ENCODE measurements at places on chromosomes 4 and X.

GRCh38 chr4:99403380-99404184, 31.6 kb downstream of the ADH7 start:
- no peak for DNase-seq

- no peak for DNase-seq
These were observed 340.3 kb upstream of the MAD2L1 start for GRCh38 chr4:120406960-120407359.

- no peak for DNase-seq
These were observed 351.2 kb downstream of the ARHGAP24 start for GRCh38 chr4:85826060-85826678.

DNA sequence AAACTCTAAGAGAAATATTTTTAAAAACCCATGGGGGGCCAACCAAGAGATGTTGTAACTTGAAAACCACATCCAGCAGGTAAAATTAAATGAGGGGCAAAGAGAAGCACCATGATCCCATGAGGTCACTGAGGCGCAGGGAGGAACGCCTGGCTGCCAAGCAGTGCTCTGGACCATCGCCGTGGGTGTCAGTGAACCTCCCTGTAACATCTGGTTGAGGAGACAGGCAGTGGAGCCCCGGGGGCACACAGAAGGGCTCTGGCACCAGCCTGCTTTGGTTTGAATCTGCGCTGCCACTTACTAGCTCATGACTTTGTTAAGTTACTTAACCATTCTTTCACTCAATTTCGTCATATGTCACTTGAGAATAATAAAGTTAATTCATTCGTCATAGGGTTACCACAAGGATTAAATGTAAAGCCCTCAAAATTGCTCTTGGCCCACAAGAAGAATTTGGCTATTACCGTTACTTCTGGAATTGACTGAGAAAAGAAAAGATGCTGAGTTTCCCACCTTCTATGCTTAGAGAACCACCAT, 41.6 kb upstream of the SLC25A4 start:
- DNase-seq: no peak

- DNase-seq: no peak
These were observed 531.5 kb downstream of the ANKRD50 start for GRCh38 chr4:124181039-124181438.

- DNase-seq: no peak
These were observed 23.4 kb upstream of the SEC24B start for GRCh38 chr4:109410226-109410625.

DNA sequence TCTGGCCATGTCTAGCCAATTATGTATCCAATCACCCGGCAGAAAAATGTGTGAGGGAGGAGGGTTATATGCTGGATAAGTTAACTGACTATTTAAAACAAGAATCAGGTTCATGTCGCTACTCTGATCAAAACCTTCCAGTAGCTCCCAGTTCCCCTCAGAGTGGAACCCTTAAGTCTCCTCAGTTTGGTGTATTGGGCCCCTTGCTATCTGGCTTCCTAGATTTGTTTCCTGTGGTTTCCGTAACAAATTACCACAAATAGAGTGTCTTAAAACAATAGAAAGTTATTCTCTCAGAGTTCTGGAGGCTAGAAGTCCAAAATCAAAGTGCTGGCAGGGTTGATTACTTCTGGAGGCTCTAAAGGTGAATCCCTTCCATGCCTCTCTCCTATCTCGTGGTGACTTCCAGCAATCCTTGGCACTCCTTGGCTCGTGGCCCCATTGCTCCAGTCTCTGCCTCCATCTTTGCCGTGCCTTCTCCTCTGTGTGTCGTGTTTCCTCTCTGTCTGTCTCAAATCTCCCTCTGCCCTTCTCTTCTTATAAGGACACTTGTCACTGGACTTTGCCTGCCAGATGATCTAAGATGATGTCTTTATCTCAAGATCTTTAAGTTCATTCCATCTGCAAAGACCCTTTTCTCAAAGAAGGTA, 10.5 kb upstream of the ENPP6 start:
- no peak for DNase-seq

GRCh38 chrX:105167233-105167632, 53.3 kb downstream of the TEX13A start:
- no peak for DNase-seq

DNA sequence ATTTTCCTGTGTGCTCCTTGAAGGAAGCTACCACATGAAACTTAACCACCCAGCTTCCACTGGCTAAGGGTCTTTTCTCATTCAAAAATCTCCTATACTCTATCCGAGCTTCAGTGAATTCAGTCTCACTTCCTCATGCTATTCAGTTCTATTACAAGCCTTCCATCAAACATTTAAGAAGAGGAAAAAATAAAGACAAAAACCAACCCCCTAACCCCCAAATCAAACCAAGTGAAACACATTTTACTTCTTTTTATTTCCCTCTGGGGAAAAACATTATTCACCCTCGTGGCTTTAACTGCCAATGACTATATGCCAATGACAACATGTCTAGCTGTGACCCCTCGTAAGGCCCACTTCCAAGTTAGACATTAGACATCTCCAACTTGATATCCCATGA, 16.2 kb upstream of the WDR19 start:
- DNase-seq: no peak

DNA sequence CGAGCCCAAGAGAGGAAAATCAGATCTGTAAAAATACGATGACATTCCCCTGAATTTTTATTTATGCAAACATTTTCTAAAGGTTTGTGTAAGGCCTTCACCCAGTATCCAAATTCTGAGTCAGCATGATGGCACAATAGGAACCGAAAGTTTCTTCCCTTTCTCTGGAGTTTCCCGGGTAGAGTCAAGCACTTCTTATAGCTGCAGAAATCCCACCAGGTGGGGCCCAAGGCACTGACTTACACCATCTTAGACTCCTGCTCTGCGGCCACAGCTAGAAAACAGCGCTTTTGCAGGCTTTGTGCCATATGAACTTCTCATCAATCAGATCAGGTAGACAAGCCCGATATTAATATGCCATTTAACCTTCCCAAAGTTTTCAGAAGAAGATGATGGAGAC, 13.4 kb downstream of the LEF1 start:
- no peak for DNase-seq

- no peak for DNase-seq
These were observed 16.3 kb upstream of the DDX3X start for GRCh38 chrX:41317477-41318208.

- DNase-seq: no peak
These were observed 129.4 kb upstream of the TENM3 start for GRCh38 chr4:182113779-182114178.

GRCh38 chr4:55902677-55903076, 46.1 kb upstream of the CEP135 start:
- no peak for DNase-seq

DNA sequence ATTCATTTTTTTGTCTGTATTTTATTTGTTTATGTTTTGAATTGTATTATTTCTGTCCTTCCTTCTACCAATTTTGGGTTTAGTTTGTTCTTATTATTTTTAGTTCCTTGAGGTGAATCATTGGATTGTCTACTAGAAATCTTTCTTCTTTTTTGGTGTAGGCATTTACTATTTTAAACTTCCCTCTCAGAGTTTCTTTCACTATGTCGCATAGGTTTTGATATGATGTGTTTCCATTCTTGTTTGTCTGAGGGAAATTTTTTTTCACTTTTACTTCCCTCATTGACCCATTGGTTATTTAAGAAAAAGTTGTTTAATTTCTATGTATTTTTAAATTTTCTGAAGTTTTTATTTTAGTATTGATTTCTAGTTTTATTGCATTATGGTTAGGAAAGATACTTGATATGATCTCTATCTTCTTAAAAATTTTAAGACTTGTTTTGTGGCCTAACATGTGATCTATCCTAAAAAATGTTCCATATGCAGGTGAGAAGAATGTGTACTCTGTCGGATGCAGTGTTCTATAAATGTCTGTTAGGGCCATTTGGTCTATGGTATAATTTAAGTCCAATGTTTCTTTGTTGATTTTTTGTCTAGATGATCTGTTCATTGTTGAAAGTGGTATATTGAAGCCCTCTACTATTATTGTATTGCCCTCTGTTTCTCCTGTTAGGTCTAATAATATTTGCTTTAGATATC, 68.8 kb downstream of the IL15 start:
- DNase-seq: no peak

GRCh38 chr4:12140864-12141263, 712.2 kb upstream of the HS3ST1 start:
- no peak for DNase-seq

DNA sequence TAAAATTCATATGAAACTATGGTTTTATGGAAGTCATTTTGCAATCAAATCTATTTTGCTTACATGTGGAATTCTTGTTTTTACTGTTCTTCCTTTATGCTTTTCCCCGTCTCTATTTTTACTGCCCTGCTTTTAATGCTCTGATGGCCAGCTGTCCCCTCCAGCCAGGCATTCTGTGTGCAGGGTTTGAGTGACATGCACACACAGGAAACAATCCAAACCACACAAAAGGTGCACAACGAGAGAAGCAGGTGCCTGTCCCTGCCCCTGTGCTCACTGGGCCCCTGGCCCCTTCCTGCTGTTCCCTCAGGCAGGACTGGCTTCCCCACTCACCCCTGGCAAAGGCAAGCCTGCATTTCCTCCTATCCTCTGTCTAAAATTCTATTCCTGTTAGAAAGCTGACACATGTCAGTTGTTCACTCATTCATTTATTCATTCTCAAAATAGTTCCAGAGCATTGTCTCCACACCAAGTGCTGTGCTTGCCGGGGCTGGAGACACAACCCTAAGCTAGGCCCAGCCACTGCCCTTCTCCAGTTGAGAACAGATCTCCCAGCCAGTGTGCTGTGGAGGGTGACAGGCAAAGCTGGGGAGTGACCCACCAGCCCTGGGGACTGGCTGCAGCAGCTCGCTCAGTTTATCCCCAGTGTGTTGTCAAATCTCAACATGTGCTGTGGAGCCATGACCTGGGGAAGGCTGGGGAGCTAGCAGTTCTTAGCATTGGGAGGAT, 346.3 kb downstream of the FBXW7 start:
- DNase-seq: no peak

Measured in stimulated activated CD4-positive, alpha-beta T cell treated with anti-CD3 and anti-CD28 coated beads, Interleukin-12 subunit alpha, Interleukin-12 subunit beta, amount 100 ng/mL, for 24 hours (primary cell).